ENCODE measurements at places on chromosomes 2 and 18.

- peak; percentile 6 for DNase-seq
Observed at GRCh38 chr2:201156640-201157039, 26.3 kb upstream of the CASP10 start.

DNA sequence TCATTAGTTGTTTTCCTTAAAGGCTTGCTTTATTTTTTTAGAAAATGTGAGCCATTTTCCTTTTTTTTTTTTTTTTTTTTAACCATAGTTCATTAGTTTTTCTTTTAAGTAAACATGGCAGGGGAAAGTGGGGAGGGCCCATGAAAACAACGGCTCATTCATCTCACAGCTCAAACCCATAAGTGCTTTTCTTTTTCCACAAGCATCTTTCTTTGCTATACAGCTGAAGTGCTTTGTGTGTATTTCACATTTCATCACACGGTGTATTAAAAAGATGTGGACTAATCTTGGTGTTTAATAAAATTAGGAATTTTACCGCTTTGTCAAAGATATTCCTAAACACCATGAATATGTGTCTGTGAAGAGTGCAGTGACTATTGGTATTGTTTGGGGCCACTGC is 41.6 kb downstream of the RHBDD1 start:
- DNase-seq = no peak

DNA sequence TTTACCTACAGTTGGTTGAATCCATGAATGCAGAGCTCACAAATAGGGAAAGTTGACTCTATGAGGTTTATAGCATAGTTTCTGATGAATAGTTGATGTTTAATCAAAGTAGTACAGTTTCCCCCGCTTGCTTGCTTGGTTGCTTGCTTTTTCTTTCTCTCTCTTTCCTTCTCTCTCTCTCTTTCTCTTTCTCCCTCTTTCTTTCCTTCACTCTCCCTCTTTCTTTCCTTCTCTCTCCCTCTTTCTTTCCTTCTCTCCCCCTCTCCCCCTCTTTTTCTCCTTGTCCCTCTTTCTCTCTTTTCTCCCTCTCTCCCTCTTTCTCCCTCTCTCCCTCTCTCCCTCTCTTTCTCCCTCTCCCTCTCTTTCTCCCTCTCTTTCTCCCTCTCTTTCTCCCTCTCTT is 999.9 kb upstream of the CELF4 start:
- DNase-seq = no peak

DNA sequence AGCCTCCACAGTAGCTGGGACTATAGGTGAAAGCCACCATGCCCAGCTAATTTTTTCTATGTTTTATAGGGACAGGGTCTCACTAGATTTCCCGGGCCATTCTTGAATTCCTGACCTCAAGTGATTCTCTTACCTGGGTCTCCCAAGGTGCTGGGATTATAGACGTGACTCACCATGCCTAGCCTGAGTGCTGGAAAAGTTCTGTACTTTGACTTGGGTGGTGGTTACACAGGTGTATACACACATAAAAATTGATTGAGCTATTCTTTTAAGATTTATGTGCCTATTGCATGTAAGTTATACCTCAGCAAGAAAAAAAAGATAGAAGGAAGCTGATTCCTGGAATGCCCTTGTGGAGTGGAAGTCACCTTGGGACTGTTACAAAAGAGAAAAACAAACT is 34.8 kb upstream of the KCNF1 start:
- no peak for DNase-seq

DNA sequence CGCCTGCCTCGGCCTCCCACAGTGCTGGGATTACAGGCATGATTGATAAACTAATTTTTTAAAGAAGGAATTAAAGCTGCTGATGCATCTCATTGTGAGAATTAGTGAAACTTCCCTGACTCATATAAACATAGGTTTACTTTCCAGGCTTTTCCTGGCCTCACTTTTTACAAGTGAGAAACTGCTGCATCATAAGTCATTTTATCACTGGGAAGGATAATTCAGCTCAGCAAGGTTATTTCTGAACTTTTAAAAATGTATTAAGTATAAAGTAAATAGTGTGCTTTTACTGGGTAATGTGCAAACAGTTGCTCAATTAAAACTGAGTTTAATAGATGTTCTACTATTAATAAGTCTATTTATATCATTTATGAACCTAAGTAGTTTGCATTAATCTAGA is 1130.3 kb upstream of the CDH2 start:
- no peak for DNase-seq

GRCh38 chr18:23300231-23300805 is 152.8 kb upstream of the RIOK3 start:
- no peak for DNase-seq

DNA sequence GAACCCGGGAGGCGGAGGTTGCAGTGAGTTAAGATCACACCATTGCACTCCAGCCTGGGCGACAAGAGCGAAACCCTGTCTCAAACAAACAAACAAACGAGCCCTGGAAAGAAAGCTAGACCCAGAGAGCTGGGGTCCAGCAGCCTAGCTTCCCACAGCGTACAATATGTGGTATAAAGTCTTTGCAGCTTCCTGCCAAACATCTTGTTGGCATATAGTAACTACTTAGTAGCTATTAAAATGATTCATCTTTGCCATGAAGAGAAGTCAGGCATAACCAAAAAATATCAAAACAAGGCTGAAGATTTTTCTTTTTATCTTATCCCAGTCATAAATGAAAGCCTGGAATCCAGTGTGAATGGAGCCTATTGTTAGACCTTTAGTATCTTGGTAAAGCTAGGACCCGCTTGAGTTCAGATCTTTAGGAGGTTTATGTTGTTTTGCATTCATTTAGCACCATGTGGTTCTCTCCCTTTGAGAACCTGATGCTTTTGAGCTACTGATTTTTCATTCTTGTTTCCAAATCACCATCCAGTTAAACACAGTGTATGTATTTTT is 139.7 kb upstream of the NOSTRIN start:
- DNase-seq = no peak

GRCh38 chr2:54029721-54030395 is 59.1 kb upstream of the PSME4 start:
- DNase-seq = no peak

DNA sequence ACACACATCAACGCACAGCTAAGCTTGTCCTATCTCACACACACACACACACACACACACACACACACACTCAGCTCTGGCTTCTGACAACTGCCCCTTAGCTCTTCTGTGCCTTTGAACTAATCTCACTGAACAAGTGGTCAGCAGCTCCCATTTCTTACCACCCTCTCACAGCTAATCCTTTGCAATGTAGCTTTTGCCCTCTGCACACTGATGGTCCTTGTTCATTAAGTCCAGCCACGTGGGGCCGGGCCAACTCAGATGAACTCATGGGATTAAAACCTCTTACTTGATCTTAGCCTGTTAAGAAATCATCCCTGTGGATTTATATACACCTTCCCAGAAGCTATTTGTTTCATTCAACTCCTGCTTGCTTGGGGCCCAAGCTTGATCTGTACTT is 36.6 kb downstream of the DPYSL5 start:
- no peak for DNase-seq

DNA sequence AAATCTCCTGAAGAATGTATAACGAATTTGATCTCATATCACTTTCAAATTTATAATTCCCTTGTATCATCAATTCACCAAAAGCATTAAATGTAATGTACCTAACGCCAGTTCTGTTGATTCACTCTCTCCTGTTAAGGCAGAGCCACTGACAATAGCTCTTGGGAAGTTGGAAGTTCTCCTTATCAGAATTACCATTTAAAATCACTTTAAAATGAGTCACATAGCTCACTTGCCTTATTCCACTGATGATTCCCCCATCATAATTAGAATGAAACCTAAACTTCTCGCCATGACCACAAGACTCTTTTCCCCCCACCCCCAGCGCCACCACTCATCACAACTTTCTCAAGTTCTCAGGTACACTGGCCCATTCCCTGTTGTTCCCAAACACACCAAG is 117.1 kb downstream of the PID1 start:
- DNase-seq = no peak
